ENCODE measurements at places on chromosomes 2 and 18.

- DNase-seq = no peak
These were observed 517.2 kb downstream of the PLCL1 start for GRCh38 chr2:198321522-198322088.

- no peak for DNase-seq
These were observed 21.2 kb downstream of the ZSCAN30 start for GRCh38 chr18:35268821-35269220.

DNA sequence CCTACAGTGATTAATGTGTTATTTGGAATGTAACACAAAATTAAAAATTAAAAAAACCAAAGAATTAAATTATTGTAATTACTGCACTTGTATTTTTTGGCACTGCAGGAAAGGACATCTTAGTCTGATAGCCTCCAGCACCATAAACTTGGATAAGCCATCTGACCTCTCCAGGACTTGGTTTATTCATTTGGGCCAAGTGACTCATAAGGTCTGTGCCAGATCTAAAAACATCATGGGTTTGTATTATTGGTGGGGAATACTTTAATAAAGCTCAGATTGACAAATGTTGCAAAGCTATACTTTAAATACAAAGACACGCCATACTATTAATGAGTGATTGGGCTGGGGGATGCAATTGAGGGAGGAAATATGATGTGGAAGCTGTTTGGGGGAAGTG, 225.2 kb downstream of the ZNF521 start:
- no peak for DNase-seq

DNA sequence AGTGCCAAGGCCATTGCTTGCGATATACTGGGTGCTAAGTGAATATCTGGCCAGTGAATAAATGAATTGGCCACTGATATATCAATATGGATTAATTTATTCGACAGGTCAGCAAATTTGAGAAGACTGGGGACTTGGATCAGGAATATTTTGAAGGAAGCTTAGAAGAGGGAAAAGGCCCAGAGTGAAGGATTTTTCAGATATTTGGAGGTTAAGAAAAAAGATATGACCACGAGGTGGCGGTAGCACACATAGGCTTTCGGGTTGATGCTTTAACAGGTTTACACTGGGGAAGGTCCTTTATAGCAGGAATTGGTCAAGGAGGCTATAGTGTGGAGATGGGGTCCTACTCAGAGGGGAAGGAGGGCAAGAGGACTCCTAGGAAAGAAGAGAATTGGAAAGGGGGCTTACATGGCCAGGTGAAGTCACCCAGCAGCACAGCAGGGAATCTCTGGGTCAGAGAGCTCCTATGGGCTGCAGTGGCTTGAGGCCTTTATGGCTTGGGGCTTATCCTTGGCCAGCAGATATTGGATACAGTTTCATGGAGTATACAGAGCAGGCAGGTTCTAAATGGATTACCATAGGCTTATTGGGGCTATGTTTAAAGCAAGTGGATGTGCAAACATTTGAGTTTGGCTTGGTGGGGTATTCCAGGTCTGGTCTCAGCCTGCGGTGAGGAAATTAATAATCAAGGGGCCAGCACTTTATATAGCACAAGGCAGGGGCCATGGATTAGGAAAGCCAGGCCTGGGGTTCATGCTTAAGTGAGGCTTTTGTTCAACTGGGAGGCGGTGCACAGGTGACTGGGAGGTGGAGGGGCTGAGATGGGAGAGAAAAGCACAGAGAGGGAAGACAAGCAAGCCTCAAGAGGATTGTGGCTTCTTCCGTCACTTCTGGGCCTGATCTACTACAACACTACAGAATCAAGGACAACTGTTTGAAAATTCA, 9.7 kb downstream of the IL1RN start:
- DNase-seq = peak; percentile 42

GRCh38 chr2:184847331-184847730, 249.0 kb downstream of the ZNF804A start:
- DNase-seq = no peak

DNA sequence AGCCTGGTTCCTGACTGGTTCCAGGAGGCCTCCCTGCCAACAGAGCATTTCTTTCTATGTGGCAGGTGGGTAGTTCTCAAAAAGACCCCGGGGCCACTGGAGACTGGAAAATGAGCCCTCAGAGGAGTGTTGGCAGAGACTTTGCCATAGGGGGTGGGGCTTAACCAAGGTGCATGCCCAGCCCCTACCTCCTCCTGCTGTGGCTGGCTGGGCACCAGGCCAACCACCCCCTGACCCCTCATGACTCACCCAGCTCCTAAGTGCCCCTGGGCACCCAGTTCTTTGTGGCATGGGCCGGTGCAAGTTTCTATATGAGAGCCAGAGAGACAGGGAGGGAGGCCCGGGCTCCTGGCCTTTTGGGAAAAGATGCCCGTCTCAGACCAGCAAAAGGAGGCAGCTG, 98.2 kb upstream of the SMAD2 start:
- no peak for DNase-seq

DNA sequence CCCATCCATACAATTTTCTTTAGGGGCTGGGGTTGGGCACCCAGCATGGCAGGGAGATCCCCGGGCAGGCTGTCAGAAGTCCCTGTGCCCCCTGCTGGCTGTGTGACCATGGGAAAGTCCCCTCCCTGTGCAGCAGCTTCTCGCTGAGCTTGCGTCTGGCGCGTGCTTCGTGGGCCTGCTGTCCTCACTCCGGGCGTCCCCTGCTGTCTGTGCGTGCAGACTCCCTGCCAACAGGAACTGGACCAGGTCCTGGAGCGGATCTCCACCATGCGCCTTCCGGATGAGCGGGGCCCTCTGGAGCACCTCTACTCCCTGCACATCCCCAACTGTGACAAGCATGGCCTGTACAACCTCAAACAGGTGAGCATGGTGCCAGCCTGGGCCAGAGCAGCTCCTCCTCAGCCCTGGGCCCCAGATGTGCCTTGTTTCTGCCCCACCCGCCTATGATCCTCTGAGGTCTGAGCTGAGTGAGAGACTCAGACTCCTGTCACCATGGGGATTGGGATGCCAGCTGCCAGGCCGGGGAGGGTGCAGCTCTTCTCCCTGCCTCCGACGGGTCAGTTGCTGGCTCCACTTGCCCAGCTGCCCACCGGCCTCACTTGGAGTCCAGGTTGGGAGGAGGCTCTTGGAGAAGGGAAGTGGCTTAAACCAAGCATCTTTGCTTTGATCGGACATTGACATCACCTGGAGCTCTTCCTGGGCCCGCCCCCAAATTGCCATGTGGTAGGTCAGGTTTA, 28.6 kb downstream of the IGFBP2 start:
- DNase-seq = peak; percentile 30

- DNase-seq = no peak
These were observed 56.7 kb downstream of the NEMP2 start for GRCh38 chr2:190477661-190478454.

DNA sequence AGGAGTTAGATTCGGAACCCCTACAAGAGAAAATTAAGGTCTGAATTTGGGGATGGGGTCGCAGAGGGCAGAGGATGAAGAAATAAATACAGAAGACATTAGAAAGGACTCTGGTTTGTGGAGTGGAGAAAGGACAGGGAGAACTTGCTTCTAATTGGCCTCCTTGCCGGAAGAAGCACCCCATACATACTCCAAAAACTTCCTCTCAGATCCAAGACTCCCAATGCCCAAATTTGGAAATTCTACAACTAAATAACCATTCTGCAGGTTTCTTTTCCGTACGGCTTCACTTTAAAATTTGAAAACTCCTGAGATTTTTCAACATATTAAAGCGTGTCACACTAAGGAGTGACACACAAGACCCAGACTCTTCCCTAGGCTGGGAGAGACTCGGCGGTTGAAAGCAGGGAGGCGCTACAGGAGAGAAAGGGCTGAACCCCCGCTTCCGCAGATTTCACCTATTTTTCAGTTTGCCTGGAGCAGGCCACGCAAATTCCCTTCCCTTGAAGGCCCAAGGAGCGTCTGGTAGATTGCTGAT, 478 bp downstream of the CLHC1 start:
- no peak for DNase-seq

DNA sequence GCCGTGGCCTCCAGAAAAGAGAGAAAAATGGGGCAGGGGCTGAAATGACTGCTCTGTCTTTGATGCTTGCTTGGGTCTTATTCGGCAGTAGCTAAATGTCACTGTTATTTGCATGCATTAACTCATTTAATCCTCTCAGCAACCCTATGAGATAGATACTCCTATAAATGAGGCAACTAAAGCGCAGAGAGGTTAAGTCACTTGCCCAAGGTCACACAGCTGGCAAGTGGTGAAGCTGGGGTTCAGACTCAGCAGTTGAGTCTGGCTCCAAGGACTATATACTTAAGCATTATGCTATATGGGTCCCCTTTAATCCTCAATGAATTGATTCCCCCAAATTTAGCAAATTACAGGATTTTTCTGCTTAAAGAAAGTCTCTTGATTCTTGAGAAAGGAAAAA, 9.2 kb upstream of the SLC66A3 start:
- no peak for DNase-seq

DNA sequence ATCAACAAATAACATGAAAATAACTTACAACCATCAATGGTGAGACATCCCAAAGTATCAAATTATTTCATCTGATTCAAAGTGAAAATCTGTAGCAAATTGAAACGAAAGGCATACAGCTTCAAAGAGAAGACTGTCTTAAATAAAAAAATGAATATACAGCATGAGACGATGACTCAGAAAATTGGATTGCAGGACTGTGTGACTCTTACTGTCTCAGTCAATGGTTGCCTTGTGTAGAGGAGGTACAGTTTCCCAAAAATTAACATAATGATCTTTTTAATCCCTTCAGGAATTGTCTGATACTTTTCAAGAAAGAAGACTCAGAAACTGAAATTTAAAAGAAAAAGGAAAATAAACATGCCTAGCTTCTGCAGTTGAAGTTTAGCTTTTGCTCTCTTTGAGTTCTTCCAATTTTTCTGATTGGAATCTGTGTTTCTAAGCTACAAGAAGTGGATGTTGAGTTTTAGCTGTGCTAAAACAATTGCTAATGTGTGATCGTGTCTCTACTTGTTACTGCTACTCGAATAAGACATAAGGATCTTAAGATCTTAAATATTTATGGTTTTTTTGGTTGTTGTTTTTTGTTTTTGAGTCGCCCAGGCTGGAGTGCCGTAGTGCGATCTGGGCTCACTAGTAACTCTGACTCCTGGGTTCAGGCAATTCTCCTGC, 41.1 kb upstream of the EPB41L3 start:
- DNase-seq = no peak

DNA sequence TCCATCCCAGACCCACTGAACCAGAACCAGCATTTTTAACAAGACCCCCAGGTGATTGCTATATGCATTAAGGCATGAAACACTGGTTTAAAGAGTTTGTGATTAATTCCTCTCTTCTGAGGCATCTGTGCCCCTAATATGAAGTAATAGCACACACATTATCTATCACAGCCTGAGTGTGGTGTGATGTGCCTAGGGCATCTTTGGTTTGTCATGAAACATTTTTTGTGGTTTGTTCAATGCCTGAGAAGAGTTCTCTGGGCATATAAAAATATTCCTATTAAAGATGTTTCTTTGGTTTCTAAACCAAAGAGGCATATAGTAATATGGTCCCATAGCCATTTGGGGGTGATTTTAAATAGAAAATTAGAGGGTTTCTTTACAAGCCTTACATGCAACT, 221.7 kb upstream of the SPOPL start:
- no peak for DNase-seq

DNA sequence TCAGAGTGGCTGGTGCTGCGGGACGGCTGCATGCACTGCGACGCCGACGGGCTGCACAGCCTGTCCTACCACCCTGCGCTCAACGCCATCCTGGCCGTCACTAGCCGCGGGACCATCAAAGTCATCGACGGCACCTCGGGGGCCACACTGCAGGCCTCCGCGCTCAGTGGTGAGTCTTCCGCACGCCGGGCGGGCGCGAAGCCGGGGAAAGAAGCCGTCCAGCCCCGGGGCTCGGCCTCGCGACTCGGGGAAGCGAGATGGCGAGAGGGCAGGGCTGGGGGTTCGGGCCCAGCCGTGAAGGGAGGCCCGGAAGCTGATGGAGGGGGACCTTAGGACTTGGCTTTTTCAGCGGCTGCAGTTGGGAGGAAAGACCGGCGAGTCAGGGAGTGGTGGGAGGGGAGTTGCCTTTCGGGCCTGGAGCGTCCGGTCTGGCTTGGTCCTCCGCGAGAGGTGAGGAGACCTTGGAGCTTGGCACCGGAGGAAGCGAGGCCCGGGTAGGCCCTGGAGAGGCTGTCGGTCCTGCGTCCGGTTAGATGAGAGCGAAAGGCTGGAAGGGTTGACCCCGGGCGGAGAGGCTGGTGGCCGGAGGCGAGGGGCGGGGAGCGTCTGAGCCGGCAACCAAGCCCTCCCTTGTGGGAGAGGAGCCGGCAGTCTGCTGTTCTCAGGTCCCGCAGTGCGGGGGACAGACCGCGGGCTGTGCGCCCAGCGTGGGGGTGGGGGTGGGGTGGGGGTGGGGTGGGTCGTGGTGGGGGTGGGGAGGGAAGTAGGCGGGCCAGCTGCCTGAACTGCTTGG, 691 bp downstream of the BIRC6 start:
- DNase-seq = peak; percentile 48

- no peak for DNase-seq
These were observed 45.9 kb downstream of the FAM228A start for GRCh38 chr2:24220554-24221291.

DNA sequence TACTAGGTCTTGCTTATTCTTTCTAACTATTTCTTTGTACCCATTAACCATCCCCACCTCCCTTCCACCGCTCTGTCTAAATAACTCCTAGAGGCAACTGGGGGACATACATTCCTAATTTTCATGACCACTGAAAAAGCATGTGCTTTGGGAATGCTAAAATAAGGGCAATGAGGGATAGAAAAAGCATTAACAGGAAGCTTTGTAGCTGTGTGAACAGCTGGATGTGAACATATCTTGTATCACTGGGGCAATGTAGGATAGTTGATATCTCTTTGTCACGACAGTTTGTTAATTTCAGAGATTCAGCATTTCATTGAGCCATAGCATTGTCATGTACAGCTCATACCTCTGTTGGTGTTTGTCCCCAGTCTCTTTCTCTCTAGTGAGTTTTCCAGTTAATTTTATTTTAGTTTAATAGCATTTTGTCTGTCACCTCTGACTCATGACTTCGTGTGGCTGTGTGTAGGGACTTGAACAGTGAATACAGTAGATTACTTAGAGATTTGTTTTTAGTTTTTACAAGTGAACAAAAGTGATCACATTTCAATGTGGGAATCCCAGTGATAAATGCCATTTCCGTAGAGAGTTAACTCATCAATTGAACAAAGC, 230.3 kb upstream of the NRP2 start:
- no peak for DNase-seq

- DNase-seq = no peak
These were observed 109.5 kb downstream of the EIPR1 start for GRCh38 chr2:3267869-3268704.

- no peak for DNase-seq
These were observed 80.9 kb downstream of the BCL2 start for GRCh38 chr18:63238693-63239075.

All from stimulated activated naive CD8-positive, alpha-beta T cell treated with anti-CD3 and anti-CD28 coated beads, Interleukin-15, Interleukin-2, amounts not matched to agents 100 U/mL and 50 U/mL, for 24 hours (primary cell).